HT1080 (cell line): ENCODE measurements at places on chromosomes 4 and X. TPM values are rescaled to one million over a fixed set of nuclear protein-coding genes. Genes with fewer than 3 reads are reported as not detected.
A peak's percentile ranks its signal among the peaks of the same experiment; 100 is the strongest.

Gene KLKB1
- total RNA-seq = not detected in 2 replicates

Gene CSN1S1
- not detected in 2 replicates for total RNA-seq

Gene KLB
- total RNA-seq = not detected in 2 replicates

Gene USP26
- 19.4 and 20.9 TPM in 2 replicates for total RNA-seq

Gene TCEAL6
- total RNA-seq = not detected in 2 replicates

Gene TRIML2
- total RNA-seq = 1.7 and 3.1 TPM in 2 replicates

Gene MAOB
- total RNA-seq = not detected in 2 replicates

Gene GAGE1
- total RNA-seq = 40.0 and 84.7 TPM in 2 replicates

Gene AFF1
- 8.4 and 13.5 TPM in 2 replicates for total RNA-seq

Gene ZMAT1
- 0.10 and 0.16 TPM in 2 replicates for total RNA-seq

Gene UGT2B15
- total RNA-seq = not detected in 2 replicates

- no peak for DNase-seq
Observed at GRCh38 chr4:39369301-39369700, 3.1 kb upstream of the RFC1 start.

DNA sequence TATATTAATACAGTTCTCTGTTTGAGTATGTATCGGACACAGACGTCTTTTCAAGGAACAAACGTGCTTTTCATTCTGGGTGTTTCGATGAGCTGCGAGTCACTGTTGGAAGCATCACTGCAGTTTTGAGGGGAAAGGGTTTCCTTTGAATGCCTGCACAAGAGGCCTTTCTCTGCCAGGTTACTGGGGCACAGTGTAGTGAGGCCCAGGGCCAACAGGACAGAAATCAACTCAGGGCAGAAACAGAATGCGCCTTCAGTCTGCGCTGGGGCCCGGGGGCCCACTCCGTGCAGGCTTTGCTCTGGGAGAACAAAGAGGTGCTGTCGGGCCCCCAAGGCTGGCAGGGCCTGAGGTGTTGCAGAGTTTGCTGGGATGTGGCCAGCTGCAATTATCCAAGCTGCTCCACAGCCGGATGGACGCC, 2.3 kb upstream of the PPP2R3B start:
- no peak for DNase-seq

- no peak for DNase-seq
Observed at GRCh38 chr4:77471821-77472495, 133.7 kb upstream of the CXCL13 start.

DNA sequence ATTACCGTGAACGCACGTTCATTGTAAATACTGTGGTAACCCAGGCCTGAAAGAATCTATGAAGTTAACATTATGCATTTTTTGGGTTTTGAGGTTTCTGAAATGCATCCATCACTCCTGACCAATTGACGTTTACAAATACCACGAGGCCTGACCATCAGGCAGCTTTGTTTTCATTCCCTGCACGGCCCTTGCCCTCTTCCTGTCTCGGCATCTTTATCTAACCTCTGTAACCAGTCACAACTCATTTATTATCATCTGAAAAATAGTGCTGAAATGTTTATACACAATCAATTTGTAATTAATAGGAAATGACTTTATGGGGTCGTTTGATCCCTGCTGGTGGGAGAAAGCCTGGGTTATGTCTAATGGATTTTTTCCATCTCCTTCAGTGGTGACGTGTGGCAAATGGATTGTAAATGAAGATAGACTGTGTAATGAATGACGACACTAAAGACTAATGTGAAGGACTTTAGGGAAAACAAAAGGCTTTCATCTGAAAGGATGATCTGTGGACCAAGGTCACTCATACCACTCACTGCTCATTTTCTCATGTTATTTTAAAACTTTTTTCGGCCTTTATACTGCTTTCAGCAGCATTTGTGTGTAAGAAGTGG, 102.7 kb upstream of the SORBS2 start:
- DNase-seq = peak; percentile 83

DNA sequence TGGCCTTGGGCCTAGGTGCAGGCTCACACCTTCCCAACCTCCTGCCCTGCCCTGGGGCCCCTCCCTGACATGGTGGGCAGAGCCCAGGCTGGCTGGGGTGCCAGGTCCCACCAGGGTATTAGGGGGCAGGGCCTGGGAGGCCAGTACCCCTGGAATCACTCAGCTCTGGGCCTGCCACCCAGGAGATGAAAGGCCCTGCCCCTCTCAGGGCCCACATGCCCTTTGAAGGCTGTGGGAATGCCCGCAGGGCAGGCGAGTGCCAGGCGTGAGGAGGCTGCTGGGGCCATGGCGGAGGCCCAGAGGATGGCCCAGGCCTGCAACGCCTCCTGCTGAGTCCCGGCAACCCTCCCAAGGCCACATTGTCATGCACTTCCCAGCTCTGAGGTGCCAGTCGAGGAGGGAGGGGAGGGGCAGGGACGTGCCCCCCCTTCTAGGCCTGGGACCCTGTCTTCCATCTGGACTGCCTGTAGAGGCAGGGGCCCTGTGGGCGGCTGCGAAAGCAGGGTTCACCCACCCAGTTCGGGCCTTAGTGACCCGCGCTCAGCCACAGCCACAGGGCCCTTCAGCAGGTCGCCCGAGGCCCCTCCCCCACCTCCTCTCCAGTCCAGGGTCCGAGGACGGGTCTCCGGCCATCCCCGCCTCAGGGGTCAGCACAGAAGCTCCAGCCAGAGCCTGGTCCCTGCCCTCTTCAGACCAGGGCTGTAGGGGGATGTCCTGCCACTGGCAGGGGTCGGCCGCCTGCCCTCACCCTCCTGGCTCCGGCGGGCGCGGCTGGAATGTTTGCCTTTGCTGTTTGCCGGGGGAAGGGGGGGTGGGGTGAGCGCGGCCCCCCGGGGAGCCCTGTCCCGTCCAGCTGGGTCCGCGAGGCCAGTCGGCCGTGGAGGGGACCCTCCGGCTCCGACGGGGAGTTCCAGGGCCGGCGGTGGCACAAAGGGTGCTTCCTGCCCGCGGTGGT, 26.7 kb upstream of the FGFR3 start:
- no peak for DNase-seq

GRCh38 chrX:139811942-139812629, 104.1 kb upstream of the MCF2 start:
- DNase-seq = no peak

GRCh38 chr4:86596807-86597206, 2.7 kb downstream of the PTPN13 start:
- DNase-seq = peak; percentile 46

- peak; percentile 43 for DNase-seq
Observed at GRCh38 chr4:164261831-164262230, 492.1 kb upstream of the SMIM31 start.

GRCh38 chrX:131802836-131803626, 220.1 kb upstream of the STK26 start:
- peak; percentile 2 for DNase-seq

DNA sequence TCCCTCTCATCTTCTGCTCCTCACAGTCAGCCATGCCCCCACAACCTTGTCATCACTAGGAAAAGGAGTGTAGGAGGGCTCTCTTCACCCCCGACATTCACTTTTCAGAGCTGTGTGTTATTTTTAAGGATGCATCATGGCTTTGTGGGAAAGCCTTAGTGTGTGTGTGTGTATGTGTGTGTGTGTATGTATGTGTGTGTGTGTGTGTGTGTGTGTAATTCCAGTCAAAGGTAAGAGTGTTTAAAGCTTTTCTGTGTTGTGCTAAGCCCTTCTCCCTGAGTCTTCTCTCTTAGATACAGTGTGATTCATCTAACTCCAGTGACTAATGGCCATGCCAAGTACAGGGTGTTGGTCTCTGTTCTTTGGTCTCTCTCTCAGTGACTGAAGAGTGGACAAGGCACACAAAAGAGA, 76.6 kb downstream of the CHIC2 start:
- peak; percentile 82 for DNase-seq

DNA sequence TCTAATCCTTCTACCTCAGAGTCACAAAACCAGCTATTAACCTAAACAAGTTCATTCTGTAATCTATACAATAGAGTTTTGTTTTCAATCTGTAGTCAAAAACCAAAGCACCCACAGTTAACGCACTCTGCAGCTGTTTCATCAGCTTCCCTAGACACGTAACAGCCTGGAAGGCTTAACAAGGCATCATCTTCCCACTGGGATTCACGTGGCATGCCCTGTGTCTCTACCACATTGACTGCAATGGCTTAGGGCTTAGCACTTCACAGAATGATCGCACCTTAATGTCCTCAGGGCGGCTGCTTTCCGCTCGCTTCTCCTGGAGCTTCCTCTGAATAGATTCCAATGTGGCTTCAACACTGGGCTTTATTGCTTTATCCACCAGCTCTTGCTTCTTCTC, 49.7 kb upstream of the NAP1L5 start:
- DNase-seq = no peak

DNA sequence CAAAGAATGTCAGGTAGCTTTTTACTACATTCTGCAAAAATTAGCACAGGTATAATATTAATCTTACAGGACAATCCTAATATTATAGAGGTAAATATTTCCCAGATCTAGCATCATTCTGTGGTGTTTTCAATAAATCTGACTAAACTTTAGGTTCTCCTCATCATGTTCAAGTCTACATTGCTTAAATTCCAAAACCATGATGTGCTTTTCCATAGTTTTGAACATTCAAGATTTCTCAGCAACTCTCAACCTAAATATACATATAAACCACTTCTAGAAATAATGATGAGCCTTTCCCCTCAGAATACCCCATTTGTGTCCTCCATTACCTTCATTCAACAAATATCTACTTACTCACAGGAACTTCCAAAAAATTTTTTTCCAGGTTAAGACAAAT, 23.1 kb downstream of the EIF4E start:
- no peak for DNase-seq

DNA sequence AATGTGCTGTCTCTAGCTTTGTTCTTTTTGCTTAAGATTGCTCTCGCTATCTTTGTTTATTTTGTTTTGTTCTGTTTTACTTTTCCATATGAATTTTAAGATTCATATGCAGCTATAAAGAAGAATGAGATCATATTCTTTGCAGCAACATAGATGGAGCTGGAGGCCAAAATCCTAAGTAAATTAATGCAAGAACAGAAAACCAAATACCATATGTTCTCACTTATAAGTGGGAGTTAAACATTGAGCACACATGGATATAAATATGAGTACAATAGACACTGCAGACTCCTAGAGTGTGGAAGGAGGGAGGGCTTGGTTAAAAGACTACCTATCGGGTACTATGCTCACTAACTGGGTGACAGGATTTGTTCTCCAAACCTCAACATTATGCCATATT, 237.8 kb downstream of the TRAM1L1 start:
- DNase-seq = no peak

GRCh38 chr4:40299811-40300292, 35.3 kb upstream of the CHRNA9 start:
- DNase-seq = no peak

DNA sequence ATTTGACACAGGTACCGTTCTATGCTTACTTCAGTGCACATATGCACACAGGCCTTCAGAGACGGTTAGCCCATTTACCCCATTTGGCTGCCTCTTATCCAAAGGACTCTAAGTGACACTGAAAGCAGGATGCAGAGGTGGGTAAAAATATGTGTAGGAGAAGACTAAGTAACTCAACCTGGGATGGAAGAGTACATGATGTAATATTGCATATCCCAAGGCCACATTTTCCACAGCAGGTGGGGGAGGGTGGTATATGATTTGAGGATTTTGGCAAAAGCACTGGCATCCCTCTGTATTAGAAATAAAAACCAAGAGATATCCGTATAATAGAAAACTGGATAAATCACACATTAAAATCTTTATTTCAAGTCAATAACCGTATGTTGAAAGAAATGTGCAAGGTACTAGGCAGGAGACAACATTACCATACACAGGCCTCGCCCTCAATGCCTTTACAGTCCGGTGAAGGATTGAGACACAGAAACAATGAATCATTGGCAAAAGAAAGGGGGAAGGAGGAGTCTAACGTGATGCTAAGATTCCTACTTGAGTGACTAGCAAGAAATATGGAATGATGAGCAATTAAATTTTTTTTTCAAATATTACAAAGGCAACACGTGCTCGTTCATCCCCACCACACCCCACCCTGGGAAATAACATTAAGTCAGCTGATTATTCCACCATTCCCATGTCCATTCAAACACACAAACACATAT, 161.0 kb upstream of the RASGEF1B start:
- no peak for DNase-seq

DNA sequence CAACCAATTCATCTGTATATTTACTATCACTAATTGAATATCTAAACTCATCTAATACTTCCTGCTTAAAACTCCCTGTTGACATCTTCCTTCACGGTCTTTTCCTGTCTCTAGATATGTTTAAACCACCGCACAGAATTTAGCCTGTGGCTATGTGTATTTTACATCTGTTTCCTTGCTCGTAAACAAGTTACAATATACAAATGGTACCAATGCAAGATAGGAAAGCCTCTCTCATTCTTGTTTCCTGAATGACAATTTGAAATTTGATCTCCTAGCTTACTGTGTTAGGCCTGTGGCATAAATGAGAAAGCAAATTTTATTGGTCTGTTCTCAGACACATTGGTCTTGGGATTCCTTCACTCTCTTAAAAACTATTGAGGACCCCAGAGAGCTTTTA, 89.7 kb upstream of the PCDH7 start:
- no peak for DNase-seq

- DNase-seq = no peak
Observed at GRCh38 chr4:1154126-1154522, 18.3 kb downstream of the SPON2 start.

DNA sequence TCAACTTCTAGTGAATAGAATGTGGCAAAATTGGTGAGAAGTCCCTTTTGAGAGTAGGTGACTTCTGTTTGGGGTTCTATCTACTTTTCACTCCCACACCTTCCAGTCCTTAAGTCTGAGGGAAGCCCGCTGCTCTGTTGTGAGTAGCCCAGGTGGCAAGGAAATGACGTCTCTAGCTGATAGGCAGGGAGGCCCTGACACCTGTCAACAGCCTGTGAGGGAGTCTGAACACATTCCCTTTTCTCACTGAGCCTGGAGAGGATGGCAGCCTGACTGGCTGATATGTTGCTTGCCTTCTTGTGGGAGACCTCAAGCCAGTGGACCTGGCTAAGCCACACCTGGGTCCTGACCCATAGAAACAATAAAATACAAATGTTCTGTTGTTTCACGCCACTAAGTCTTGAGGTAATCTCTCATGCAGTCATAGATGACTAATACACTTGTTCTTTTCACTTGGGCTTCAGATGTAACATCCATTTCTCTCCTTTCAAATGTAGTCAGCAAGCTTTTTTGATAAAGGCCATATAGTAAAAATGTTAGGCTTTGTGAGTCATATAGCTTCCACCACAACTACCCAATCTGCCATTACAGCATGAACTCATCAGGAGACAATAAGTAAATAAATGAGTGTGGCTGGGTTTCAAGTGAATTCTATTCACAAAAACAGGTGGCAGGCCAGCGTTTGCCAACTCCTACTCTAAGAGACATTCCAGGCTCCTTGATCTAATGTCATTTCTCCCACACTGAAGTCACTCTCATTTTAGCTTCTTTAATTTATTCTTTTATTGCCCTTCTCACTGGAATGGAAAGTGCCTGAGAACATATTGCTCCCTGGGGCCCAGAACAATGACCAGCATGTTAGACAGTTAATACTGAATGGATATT, 265.1 kb upstream of the MAD2L1 start:
- peak; percentile 89 for DNase-seq

DNA sequence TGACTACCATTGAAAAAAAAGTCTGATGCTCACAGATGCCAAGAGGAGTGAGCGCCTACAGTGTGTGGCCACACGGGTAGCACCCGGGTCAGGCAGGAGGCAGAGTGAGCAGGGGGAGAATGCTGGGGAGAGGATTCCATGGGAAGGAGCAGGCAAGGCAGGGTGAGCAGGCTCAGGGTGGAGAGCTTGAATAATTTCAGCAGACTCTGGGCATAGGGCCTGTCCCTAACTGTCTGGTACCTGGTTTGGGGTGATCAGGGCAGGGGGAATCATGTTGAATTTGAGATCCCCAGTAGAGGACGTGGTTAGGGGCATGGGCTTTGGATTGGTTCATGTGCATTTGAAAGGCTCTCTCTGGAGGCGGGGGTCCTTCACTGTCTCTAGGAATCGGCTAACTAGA, 51.2 kb upstream of the TLR3 start:
- DNase-seq = no peak

GRCh38 chr4:622071-622995, 3.0 kb upstream of the PDE6B start:
- DNase-seq = no peak
